NB4 (cell line): ENCODE measurements at places on chromosomes 7 and 10.

- DNase-seq, result no peak
Observed at GRCh38 chr7:2065528-2065927, 167.2 kb downstream of the MAD1L1 start.

DNA sequence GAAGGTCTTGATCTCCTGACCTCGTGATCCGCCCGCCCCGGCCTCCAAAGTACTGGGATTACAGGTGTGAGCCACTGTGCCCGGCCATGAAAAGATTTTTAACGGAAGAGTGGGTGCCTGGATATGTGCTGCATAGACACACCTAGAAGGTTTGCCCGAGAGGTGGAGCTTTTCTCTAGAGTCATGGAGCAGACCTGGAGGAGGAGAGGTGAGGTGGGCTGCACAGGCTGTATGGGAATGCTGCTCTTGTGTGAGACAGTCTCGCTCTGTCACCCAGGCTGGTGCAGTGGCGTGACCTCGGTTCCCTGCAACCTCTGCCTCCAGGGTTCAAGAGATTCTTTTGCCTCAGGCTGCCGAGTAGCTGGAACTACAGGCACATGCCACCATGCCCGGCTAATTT, 103.3 kb downstream of the ACTR3B start:
- DNase-seq, result no peak

DNA sequence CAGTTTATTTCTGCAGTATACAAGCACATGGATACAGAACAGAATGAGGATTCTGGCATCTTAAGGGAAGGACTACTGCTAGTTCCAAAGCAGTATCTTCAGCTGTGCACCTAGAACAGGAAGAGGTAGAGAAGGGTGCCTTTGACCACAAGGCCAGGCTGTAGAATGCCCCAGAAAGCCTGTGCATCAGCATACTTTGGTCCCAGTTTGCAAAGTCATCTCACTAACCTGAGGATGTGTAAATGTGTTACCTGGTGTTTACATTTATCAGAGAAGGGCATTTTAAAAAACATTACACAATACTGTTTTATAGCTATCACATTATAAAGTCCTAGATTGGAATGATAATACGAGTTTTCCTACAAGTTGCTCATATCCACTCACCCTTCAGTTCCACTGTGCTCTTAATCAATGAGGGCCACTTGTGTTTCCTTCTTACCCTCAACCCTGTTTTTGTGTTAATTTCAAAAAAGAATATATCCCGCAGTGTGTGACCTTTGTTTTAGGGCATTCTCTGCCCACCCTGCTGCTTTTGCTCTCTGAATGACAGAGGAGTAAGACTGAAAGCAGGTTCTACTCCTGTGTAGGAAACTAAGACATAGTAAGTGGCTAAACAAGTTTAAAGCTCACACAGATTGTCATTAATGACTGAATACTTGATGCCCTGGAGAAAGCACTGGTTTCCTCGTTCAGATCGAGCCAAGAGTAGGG, 3.4 kb downstream of the SLC35G1 start:
- no peak for DNase-seq

DNA sequence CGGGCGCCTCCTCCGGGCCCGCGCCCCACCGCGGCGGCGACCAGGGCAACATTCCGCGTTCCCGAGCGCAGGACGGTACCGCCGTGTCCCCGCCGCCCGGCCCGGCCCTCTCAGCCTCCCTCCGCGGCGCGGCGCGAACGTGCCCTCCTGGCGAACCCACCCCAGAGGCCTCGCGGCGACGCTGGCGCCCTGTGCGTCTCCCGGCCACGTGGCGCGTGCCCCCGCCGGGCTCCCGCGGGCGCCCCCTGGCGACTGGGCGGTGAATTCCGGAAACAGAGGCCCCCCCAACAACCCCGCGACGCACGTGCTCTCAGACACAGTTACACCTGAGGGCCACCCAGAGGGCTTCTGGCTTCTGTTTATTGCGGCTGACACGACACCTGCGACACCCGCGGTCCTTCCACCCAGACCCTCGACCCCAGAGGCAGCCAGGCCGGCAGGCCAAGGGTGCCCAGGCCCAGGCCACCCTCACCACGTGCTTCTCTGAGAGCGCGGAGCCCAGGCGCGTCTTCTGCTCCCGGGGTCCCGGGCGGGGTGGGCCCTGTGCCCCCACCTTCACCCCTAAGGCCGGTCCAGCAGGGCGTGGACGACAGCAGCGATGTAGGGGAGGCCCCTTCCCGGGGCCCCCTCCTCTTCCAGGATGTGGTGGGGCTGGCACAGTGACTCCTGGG, at the start of gene SAP25:
SAP25 (minus strand) TSS at position 210 of the 671 bp plus-strand sequence; CDS start at position 52, 158 bp downstream.
- no peak for DNase-seq

DNA sequence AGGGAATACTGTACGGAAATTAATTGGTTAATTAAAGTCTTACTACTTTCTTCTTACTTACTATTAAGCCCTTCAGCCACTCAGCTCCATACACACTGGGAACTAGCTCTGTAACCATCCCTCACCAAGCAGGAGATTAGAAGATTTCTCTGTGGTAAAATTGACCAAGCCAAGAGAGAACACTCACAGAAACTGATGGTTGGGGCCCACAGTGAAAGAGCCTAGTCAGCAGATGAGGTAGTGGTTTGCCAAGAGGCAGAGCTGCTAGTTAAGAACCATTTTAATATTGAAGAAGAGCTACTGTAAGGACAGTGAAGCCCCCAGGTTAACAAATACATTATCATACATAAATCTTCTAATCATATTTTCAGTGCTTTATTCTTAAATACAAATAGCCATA, 21.8 kb upstream of the C10orf53 start:
- no peak for DNase-seq

GRCh38 chr10:23158370-23158769, 33.7 kb upstream of the PTF1A start:
- peak; percentile 57 for DNase-seq

DNA sequence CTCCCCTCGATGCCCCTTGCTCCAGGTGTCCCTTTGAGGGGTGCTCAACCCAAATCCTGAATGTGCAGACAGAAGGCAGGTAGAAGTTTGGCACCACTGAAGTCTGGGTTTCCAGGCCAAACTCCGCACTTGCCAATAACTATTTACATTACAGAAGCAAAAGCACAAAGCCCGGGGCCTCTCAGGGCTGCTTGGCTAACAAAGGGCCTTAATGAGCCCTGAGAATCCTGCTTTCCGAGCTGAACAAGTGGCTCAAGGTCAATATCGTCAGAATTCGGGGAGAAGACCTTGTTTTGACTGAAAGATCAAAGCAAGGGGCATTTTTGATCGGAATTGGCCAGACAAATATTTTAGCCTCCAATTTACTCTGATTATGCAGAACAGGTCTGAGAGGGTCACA, 189.9 kb downstream of the HERPUD2 start:
- DNase-seq, result no peak

- DNase-seq, result peak; percentile 21
Observed at GRCh38 chr7:140059273-140060242, 3.2 kb downstream of the PARP12 start.

DNA sequence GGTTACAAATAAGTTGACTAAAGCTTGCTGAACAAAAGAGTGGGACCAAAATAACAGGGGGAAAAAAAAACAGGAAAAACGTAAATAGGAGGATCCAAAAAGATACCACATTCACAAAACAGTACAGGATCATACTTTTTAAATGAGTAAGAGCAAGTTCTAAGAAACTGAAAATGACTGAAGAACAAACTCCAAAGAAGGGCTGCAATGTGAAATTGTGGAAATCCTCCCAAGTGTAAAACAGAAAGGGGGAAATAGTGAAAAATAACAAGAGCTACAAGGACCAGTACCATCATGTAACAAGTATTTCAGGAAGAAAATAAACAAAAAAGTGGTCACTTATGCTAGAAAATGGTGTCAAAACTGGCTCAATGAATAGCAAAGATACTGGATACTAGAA, 46.3 kb downstream of the PDSS1 start:
- no peak for DNase-seq

DNA sequence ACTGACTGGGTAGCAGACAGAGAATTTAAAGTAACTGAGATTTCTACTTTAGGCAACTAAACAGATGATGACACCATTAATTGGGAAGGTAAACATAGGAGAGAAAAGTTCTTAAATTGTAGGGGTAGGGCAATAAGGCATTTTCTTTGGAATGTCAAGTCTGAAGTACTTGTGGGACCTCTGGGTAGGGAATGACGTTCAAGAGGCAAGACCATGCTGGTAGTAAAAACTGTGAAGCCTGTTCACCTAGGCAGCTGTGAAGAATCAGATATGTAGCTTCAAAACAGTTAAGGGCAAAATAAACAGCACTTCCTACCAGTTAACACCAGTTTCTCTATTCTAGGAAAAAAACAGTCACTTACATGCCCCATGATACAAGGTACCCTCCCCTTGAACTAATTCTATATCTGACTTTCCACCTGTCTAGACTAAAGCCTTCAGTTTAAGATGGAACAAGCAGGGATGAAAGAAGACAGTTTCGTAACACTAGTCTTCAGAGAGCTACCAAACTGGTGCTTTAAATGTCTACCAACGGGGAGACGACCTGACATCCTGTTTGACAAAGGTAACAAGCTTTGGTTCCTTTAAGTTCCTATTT, 63.1 kb upstream of the KCNIP2 start:
- no peak for DNase-seq

DNA sequence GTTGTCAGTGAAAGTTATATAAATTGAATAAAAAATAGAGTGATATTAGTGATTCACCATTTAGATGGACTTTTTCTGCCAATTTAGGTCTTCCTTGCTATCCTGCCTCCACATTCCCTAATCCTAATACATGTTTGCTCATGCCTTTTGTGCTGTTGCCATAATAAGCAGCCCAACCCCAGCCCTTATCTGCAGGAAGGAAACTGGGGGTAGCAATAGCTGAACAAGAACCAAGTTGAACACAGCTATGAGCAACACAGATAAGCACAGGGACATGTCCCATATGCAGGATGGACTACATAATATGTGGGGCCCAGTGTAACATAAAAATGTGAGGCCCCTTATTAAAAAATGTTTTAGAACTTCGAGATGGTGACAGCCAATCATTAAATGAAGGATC, 91.2 kb upstream of the AHR start:
- DNase-seq, result no peak

- peak; percentile 89 for DNase-seq
Observed at GRCh38 chr10:127906548-127907377, at the start of gene PTPRE. Gene PTPRE, plus strand, starts transcription at chr10:127907103. Its CDS starts 133,779 bp downstream, at chr10:128040882.

DNA sequence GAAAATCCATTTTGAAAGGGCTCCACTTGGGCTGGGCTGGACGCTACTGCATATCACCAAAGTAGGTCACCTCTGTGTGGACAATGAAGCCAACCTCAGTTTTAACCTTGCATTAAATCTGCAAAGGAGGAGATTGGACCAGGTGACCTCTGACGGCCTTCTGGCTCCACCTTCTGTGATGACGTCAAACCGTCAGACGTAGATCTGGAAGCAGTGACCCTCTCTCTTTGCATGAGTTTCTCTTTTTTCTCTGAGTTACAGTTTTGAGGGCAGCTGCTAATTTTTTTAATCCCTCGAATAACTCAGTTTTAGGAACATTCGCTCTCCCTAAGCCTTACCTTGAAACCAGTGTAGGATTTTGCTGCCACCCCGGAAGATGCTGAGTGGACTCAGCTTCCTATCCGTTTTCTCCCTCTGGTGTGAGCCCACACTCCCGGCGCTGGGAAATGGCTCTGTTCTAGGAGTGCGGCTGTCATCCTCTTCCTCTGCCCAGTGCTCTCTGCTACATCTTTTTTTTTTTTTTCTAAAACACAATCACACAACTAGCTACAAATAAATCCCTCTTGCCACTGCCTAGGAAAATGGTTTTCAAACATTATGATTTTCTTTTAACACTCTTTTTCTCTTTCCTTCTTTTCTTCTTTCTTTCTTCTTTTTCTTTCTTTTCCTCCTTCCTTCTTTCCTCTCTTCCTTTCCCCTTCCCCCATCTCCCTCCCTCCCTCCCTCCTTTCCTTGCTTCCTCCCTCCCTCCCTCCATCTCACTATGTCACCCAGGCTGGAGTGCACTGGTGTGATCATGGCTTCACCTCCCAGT, 27.7 kb upstream of the NMT2 start:
- peak; percentile 42 for DNase-seq

GRCh38 chr7:27822245-27822644, 82.3 kb downstream of the TAX1BP1 start:
- DNase-seq, result no peak

DNA sequence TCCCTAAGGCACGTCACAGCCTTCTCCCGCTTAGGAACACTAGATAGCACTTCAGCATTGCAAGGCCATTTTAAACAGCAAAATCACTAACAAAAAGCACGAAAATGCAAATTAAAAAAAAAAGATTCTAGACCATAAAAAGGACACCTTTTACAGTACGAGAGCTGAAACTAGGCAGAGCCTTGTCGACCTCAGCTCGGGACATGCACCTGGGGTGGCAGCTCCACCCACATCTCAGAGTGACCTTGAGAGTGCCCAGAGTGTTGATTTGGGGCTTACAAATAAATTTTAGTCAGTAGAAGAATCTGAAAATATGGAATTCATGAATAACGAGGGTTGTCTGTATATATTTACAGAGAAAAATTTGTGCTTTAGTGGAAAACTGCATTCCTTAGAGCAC, 1.1 kb downstream of the MRPS24 start:
- DNase-seq, result no peak

DNA sequence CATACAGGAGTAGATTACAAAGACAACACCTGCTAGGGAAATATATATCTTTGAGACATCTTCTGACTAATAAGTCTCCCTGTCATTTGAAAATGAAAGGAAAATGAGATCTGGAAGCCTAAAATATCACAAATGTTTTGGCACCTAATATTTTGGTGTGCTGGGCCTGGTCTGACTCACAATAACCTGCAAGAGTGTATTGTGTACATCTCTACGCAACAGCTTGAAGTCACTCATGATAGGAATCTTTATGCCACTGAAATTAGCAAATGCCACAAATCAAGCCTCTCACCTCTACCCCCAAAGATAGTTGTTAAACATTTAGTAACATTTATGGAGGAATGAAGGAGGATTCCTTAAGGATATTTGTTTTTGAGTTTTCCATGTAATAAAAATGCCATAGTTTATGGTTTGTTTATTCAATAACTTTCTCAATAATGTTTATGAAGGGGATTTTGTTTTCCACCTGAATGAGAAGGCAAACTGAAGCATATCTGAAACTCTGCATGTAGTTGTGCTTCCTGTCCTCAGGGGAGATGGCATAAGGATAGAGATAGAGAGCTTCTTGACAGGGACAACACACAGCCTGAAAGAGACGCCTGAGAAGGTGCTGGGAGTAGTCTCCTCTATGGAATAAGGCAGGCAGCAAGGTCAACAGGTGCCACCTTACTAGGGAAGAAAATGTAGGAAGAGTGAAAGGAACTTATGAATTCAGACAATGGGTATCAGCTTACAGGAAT, 197.4 kb downstream of the AHR start:
- DNase-seq, result no peak

DNA sequence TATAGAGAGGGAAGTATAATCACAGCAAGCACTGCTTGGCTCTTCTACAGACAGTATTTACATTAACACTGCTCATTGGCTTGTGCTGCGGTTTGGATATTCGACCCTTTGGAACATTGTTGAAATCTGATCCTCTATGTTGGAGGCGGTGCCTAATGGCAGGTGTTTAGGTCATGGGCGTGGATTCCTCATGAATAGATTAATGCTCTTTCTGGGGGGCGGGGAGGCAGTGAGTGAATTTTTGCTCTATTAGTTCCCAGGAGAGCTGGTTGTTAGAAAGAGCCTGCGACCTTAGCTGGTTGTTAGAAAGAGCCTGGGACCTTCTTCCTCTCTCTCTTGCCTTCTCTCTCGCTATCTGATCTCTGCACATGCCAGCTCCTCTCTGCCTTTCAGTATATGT, 77.3 kb upstream of the SVIL start:
- DNase-seq, result peak; percentile 15

GRCh38 chr10:29266641-29267040, 22.2 kb upstream of the LYZL1 start:
- DNase-seq, result peak; percentile 25

- no peak for DNase-seq
Observed at GRCh38 chr10:126045861-126046260, 149.5 kb downstream of the FANK1 start.

GRCh38 chr10:49218480-49218879, 30.3 kb upstream of the TMEM273 start:
- DNase-seq, result no peak
